ENCODE measurements at places on chromosomes 4 and X. TPM values are rescaled to one million over a fixed set of nuclear protein-coding genes. Genes with fewer than 3 reads are reported as not detected.

DNA sequence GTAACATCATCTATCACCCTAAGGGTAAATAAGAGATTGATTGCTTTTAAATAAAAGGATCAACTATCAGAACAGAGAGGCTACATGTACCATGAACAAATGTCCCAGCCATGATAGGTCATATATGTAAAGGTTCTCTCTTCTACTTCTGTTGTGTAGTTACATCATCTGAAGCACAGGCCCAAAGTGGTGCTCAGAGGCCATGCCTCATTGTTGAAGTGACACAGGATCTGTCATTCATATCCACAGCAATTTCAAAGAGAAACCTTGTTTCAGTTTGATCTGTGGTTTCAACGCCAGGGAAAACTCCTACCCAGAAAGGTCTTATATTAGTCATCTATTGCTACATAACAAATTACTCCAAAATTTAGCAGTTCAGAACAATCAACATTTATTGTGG lies 269.2 kb upstream of the MAOA start:
- no peak for ATAC-seq

Gene RNF128
- total RNA-seq = 9.5 TPM

Gene CCKAR
- total RNA-seq = not detected

Gene ODAPH
- total RNA-seq = 0.27 TPM

DNA sequence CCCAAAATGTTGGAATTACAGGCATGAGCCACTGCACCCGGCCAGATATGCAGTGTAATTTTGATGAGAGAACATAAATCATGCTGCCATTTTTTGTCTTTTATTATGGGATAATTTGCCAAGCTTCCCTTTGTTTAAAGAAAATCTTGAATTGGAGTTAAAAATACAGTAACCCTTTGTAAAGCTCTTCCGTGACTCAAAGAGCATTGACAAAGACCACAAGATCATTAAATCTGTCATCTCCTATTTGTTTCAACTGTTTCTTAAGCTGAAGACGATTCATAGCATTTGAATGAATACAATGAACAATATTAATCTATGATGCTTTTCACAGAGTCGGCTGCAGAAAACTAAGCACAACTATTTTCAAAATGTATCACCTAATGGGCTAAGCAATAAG lies 132.6 kb downstream of the ANAPC4 start:
- ATAC-seq = no peak

DNA sequence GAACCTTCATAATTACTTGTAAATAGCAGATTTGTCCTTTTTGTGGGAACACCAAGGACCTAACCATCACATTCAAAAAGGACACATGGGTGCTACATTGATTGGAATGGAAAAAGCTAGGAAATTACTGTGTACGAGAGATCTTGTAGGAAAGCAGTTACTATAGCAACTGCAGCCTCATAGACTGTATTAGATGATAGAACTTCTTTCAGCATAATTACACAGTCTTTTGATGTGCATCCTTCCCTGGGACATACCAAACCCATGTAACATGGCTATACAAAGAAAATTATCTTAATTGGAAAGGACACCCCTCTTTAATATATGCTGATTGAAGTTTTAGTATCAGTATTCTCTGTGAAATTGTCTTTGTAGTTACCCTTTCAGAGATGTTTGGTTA lies 130.7 kb upstream of the CTSO start:
- ATAC-seq = no peak

- peak; percentile 65 for ATAC-seq
Observed at GRCh38 chr4:108060164-108060563, 70.5 kb downstream of the HADH start.

DNA sequence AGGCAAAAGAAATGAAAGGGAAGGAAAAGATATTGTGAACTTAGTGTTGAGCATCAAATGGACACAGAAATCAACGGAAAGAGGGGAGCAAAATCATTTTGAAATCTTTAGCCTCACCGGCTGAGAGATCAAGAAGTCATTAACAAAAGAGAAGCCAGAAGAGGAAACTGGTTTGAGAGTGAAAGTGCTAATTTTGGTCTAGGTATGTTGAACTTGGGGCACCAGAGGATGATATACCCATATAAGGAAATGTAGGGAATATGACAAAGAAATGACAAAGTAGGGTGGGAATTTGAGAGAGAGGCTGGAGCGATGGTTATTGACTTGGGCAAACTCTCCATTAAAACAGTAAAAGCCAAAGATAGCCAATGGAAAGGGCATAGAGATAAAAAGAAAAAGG lies 183.4 kb upstream of the ATOH1 start:
- ATAC-seq = no peak

- ATAC-seq = no peak
Observed at GRCh38 chrX:67961516-67961915, 417.7 kb downstream of the AR start.

DNA sequence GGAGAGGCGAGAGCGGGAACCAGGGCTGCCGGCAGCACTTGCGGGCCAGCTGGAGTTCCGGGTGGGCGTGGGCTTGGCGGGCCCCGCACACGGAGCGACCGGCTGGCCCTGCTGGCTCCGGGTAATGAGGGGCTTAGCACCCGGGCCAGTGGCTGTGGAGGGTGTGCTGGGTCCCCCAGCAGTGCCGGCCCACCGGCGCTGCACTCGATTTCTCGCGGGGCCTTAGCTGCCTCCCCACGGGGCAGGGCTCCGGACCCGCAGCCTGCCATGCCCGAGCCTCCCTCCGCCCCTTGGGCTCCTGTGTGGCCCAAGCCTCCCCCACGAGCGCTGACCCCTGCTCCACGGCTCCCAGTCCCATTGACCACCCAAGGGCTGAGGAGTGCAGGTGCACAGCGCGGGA lies 25.2 kb upstream of the KIT start:
- no peak for ATAC-seq

DNA sequence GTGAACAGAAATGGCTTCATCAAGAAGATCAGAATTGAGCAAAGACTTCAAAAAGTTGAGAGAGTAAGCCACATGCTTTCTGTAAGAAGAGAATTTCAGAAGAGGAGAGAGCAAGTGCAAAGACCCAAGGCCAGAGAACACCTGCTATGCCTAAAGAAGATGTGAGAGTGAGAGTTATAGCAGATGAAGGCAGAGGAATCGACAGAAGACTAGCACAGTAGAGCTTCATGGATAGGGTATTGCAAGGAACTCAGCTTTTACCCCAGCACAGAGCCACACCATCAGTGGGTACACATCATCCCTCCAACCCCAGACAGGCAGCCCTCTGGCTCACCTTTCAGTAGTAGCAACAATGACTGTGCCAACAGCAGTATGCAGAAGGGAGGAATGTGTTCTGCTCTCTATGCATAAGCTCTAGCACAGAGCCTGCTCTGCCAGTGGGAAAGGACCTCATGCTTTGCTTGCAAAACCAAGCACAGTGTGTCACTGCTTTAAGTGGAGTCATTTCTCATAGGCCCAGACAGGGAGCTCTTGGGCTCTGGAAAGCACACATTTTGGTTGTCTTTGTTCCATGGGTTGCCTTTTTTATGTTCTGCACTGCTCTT lies 318.6 kb downstream of the NAF1 start:
- no peak for ATAC-seq

GRCh38 chr4:188452097-188452496 lies 312.9 kb downstream of the TRIML1 start:
- ATAC-seq = no peak

DNA sequence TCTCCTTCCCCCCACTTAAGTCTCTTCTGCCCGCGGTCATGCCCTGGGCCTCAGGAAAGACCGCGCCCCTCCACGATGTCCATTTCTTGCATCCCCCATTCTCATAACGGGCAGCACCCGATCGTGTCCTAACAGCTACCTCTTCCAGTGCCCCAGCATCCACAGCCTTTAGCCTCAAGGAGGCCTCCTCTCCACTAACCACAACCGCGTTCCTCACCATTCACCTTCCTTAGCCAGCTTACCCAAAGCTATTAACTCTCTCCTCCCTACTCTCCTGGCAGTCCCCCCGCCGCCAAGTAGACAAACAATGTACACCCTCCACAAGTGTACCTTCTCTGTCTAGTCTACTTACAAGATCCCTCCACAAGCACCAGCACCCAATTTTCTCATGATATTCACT lies 58.6 kb upstream of the PAGE5 start:
- ATAC-seq = peak; percentile 5

DNA sequence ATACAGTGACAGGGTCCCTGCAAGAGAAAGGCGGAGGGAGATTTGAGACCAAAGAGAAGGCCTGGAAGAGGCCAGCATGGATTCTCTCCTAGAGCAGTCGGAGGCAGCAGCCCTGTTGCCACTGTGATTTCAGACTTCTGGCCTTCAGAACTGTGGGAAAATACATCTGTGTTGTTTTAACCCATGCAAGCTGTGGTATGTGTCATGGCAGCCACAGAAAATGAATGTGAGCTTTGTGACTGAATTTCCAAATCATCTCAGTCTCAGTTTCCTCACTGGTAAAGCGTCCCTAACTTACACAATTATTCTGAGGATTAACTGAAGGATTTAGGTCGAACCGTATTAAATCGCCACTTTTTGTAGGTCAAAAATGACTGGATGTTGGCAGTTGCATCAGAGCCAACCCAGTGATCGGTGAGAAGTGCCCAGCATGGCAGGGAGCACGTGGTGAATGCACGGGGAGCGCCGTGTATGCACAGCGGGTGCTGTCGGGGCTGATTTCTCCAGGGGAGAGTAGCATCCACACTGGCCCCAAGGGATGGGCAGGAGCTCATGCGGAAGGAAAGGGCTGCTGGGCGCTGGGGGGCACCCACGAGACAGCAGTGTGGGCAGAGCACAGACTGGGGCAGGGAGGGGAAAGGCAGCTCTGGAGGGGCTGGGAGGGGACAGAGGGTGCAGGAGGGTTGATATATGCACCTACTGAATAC lies 23.8 kb upstream of the NSG1 start:
- ATAC-seq = no peak
